Activated B cell treated with CpG ODN at 0.5 μM for 24 hours (primary cell): ENCODE measurements at places on chromosomes 1 and 21. TPM values are rescaled to one million over a fixed set of nuclear protein-coding genes. Genes with fewer than 3 reads are reported as not detected.

The MYOG gene
- total RNA-seq: not detected in 2 replicates

The RSPH1 gene
- 0.38 TPM in 1 of 2 replicates, not detected in the other for total RNA-seq

The IL12RB2 gene
- 0.98 and 1.1 TPM in 2 replicates for total RNA-seq

The CORT gene
- 0.22 and 0.49 TPM in 2 replicates for total RNA-seq

The TIPRL gene
- total RNA-seq: 25.5 and 29.8 TPM in 2 replicates

The SYT14 gene
- not detected in 2 replicates for total RNA-seq

The GJA4 gene
- not detected in 2 replicates for total RNA-seq

The LAMC2 gene
- not detected in 2 replicates for total RNA-seq

The CD164L2 gene
- total RNA-seq: 0.16 TPM in 1 of 2 replicates, not detected in the other

The NFASC gene
- 0.07 TPM in 1 of 2 replicates, not detected in the other for total RNA-seq

The OR2G6 gene
- total RNA-seq: 0.59 and 1.00 TPM in 2 replicates

The LRRC71 gene
- total RNA-seq: not detected in 2 replicates

The AMY1C gene
- not detected in 2 replicates for total RNA-seq

The DLGAP3 gene
- total RNA-seq: 3.9 and 6.0 TPM in 2 replicates

The VHLL gene
- total RNA-seq: not detected in 2 replicates
